ENCODE measurements at places on chromosomes 7 and 10.

GRCh38 chr7:98755138-98755898 is 114.5 kb downstream of the TMEM130 start:
- DNase-seq: no peak

DNA sequence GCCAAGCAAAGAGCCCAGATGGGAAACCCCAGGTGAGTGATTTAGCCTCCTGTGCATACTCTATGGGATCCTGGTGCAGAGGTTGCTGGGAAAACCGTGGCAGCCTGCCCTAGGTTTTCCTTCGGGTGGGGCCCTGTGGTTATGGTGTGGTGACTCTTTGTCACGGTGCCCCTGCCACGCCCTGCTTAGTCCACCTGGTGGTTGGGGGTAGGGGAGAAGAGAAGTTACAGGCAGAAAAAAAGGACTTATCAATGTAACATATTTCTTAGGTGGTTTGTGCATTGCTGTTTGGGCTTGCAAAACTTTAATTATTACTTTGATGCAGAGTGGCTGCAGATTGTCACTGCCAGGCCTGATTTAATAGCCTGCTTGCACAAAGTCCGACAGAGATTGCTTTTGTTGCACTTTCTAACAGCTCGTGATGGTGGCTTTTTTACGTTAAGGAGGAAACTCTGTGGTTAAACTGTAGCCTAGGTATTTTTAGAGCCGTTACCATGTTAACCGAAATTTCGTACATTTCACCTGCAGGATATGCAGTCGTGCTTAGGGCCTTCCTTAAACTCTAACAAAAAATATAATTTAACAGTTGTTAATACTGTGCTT is 197.4 kb downstream of the RNLS start:
- no peak for DNase-seq

- no peak for DNase-seq
These were observed 57.7 kb upstream of the PPP2R2D start for GRCh38 chr10:131843089-131843595.

- DNase-seq: no peak
These were observed 8.1 kb upstream of the LBX1 start for GRCh38 chr10:101237081-101237981.

DNA sequence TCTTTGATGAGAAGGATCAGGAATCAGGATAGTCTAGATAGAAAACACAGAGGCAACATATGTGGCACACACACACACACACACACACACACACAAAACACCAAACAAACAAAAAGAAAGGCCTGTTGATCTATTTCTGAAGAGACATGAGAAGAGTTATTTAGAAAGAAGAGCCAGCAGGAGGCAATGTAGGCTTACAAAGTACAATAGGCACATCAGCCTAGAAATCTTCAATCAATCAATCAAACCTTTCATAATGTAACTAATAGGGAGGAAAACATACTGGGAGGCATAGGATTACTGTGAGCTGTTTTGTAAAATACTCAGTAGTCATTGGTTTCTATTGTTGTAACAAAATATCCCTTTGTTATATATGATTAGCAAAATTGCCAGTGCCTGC is 47.3 kb upstream of the TES start:
- no peak for DNase-seq

DNA sequence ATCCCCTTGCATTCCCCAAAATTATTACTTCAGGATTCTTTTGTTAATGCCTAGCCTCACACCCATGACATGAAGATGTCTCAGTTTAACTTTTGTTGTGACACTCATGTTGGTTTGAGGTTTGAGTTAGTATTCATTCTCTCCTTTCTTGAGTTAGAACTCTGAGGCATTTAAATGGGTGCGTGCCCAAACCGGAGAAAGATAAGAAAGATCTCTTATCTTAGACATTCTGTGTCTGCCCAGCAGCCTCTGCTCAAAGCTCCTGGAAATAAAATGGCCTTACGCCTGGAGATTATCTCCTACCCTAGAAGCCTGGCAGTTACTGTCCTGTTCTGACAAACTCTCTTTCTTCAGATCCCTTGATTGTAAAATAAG is 26.3 kb downstream of the WBP1L start:
- no peak for DNase-seq

GRCh38 chr10:112379635-112380296 is 5.8 kb downstream of the ACSL5 start:
- DNase-seq: no peak

GRCh38 chr7:117085275-117085674 is 132.0 kb downstream of the ST7 start:
- no peak for DNase-seq

- no peak for DNase-seq
These were observed 293.3 kb upstream of the MKI67 start for GRCh38 chr10:128419466-128420019.

DNA sequence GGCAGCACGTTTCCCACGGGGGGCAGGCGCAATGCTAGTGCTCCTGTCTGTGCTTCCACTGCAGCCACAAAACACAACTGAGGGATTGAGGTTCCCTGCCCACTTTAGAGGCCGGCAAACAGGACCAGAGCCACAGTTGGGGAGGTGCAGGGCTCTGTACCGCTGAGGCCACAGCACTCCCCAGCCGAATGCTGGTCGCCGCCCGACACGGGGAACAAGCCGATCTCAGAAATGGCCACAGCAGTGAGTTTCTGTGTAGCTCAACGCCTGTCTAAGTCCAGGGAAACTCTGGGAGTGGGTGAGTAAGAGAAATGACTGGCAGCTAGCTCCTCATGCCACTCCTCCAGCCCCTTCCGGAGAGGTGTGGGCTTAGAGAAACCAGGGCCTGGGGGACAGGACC is 194.0 kb upstream of the VWC2 start:
- no peak for DNase-seq

DNA sequence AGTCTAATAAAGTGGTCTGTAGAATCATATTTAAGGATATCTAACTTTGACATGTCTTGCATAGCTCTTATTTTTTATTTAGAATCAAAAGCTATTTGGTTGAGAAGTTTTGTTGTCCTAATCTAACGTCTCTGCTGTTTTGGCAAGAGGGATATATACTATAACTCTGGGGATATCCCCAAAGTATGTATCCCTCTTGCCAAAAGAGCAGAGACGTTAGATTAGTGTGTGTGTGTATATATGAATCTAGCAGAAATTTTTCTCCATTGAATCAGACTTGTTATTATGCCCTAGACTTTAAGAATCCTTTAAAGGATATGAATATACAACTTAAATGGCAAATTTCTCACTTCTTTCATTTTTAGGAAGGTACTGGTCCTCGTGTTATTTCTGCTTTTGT is 9.6 kb downstream of the SMC3 start:
- no peak for DNase-seq

GRCh38 chr10:91214911-91215310 is 5.6 kb upstream of the PCGF5 start:
- no peak for DNase-seq

DNA sequence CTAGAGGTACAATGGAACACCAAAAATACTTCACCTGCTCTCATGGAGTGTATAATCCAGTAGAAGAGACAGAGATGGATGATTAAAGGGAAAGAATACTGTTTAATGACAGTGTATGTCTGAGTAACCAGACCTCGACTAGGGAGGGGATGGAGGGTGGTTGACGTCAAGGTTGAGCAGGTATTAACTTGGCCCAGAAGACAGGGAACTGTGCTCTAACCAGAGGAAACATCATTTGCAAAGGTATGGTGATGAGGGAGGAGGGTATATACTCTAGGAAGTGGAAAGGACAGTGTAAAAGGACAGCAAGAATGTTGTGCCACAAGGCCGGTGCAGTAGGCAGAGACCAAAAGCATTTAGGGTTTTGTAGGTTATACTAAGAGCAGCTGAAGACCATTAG is 2.9 kb downstream of the MIOS start:
- no peak for DNase-seq

GRCh38 chr10:5506246-5506645 is 6.9 kb upstream of the CALML5 start:
- DNase-seq: no peak

GRCh38 chr10:117684672-117685211 is 142.2 kb downstream of the EMX2 start:
- peak; percentile 66 for DNase-seq

DNA sequence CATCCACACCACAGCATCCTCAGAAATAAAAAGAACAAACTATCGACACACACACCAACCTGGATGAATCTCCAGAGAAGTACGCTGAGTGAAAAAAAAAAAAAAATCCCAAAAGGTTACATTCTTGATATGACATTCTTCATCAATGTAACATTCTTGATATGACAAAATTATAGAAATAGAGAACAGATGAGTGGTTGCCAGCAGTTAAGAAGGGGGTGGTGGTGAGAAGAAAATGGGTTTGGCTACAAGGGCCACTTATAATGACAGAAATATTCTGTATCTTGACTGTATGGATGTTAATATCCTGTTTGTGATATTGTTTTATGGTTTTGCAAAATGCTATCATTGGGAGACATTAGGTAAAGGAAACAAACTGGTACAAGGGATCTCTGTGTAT is 36.9 kb downstream of the VSTM4 start:
- no peak for DNase-seq

- peak; percentile 65 for DNase-seq
These were observed 30.6 kb downstream of the TLX1 start for GRCh38 chr10:101161494-101162299.

- no peak for DNase-seq
These were observed 37.5 kb downstream of the GDI2 start for GRCh38 chr10:5775685-5776084.

DNA sequence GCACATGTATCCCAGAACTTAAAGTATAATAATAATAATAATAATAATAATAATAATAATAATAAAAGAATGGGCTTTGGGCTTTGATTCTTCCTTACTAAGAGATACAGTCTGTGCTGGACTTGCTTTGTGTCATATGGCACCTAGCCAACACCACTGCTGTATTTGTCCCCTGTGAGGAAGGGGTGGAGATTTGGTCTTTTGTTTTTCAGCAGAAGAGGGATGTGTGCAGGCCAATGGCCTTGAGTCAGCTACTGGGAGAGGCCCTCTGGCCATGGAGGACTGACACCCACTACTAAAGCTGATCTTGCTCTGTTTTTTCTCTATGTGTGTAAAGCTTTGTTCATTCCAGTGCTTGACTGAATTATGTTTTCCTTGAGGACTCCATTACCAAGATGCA is 573.0 kb upstream of the PCDH15 start:
- DNase-seq: no peak

GRCh38 chr10:97434055-97434454 is 8.1 kb downstream of the PGAM1 start:
- DNase-seq: no peak

DNA sequence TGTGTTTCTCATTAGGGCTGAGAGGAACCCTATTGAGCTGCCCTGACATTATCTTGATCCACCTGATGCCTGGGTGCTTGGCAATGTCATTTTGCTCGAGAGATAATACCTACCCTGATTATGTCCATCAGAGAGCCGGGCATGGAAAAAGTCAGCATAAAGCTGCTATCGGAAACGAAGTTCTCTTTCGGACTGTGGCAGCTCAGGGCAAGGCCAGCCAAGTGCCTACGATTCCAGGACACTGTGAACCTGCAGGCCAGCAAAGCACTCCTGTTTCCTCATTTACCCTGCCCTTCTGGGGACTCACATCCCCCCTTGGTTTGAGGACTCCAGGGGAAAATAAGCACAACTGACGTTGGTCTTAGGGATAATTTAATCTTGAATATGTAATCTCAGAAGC is 25.2 kb upstream of the NPTX2 start:
- no peak for DNase-seq

GRCh38 chr7:158682456-158682855 is 22.1 kb downstream of the NCAPG2 start:
- DNase-seq: no peak

GRCh38 chr7:116588641-116589594 is 64.1 kb downstream of the CAV1 start:
- DNase-seq: no peak

DNA sequence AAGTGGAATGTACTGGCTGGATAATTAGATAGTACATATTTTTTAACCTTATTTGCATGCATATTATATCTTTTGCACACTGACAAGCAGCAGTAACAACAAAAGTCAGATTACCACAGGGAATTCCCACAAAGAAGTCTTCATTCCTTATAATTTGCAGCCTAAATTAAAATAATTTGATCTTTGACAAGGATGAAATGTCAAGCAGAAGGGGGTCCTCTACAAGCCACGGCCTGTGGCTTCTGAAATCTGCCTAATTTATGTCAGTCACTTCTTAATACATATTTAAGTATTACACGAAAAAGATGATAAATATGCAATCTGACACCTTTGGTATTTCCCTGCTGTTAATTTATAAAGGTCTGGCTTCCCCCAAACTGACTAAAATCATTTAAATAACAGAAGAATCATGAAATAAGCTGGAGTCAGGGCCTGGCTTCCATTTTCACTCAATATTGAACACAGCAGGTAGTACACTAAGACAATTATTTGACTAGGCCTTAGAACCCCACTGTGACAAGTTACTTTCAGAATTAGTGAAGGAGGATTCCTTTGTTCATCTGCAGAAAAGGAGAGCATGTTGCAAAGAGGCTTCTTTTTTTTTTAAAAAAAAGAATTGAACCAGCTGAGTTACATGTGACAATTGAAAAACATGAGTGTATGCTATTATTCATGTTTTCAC is 351.1 kb upstream of the ETV1 start:
- no peak for DNase-seq

DNA sequence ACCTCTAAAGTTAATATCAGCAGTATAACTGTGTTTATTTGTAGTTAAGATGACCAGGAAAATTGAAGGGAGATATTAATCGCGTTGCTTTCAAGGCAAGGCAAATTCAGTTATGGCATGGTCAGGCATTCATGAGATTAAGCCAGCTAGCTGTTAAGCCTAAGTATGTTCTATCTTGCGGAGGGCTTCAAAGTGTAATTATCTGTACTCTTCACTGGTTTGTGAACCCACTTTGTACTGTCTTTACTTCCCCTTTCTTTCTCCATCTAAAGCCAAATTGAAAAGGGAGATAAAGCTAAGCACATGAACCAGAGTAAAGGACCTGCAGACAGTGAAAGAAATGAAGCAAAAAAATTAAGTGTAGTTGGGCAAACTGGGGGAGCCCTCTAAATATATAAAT is 483.1 kb upstream of the NRP1 start:
- no peak for DNase-seq

DNA sequence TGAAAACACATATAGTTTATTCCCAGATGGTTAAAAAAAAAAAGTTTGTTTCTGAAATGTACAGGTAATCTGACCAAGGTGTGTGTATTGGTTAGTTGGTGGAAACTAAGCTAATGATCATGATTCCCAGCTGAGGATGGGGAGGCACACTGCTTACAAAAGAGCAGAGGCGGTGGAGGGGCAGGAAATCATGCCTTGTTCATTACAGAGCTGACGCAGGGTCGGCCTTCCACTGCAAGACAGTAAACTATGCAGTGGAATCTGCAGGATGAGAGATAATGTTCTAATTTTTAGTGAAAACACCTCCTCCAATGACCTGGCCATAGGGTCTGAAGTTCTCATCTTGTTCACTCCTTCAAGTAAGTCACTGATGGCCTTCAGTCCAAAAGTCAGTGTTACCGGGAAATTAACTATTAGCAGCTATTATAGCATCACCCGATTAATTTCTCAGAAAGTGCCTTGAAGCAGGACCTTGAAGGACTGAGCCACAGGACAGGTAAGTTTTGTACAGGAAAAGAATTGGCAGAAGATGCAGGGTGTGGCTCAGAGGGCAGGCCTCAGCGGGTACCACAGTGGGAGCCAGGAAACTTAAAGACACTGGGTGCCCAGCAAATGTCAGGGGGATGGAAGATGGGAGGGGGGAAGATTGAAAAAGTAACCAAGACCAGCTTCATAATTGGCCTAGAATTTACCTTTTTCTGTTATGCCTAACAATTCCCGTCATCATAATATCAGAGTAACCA is 36.0 kb downstream of the MYOF start:
- DNase-seq: no peak

GRCh38 chr7:27916372-27916771 is 176.4 kb downstream of the TAX1BP1 start:
- DNase-seq: no peak

- no peak for DNase-seq
These were observed 675.2 kb downstream of the PHTF2 start for GRCh38 chr7:78473571-78474301.
